ENCODE measurements at places on chromosomes 3 and 15.

DNA sequence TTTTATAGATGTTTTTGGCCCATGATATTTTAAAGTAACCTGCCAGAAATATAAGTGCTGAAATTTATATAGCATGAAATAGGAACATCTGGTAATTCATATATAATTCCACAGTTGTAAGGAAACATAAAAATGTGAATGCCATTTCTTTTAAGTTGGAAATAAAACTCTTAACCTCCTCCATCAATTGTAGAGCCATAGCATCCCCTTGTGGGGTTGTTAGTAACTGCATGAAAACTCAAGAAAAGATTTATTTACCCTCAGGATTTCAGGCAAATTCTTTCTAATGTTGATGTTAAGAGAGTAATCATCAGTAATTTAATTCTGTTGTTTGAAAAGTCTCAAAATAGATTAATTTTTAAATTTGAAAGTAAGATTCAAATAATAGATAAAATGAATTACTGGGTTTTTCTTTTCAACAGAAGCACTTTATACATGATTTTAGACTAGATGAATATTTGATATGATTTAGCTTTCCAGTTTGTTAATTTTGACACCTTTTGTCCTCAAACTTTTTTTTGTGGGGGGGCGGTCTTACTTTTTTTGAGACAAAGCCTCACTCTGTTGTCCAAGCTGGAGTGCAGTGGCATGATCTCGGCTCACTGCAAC is 74.7 kb downstream of the RASA2 start:
- peak; percentile 45 for DNase-seq

DNA sequence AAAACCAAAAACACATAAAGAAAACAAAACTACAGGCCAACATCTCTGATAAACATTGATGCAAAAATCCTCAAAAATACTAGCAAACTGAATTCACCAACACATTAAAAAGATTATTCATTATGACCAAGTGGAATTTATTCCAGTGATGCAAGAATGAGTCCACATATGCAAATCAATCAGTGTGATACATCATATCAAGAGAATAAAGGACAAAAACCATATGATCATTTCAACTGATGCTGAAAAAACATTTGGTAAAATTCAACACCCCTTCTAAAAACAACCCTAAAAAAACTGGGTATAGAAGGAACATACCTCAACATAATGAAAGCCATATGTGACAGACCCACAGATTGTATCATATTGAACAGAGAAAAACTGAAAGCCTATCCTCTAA is 265.6 kb upstream of the DCBLD2 start:
- DNase-seq: no peak

GRCh38 chr3:14490831-14491230 is 49.3 kb downstream of the GRIP2 start:
- no peak for DNase-seq

GRCh38 chr3:76615719-76616118 is 424.2 kb upstream of the ROBO2 start:
- DNase-seq: no peak

GRCh38 chr3:57116501-57116900 is 48.7 kb downstream of the IL17RD start:
- DNase-seq: no peak

GRCh38 chr3:180188512-180189309 is 152.0 kb upstream of the PEX5L start:
- DNase-seq: no peak

GRCh38 chr3:15513810-15514662 is 7.5 kb downstream of the COLQ start:
- no peak for DNase-seq

DNA sequence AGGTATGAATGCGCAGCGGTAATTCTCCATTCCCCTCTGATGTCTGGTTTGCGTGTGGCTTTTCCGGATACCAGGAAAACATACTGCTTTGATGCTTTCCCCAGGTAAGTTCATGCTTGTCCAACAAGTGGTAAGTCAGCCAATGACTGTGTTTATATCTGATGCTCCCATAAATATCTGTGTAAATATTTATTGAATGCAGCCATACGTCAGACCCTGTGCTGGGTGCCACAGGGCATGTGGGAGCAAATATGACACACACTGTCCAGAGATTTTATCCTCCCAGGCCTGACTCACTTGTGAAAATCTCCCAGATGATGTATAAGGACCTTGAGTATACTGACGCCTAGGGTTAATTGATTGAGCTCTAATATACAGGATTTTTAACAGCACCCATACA is 29.6 kb upstream of the CEMIP start:
- no peak for DNase-seq

- peak; percentile 98 for DNase-seq
Observed at GRCh38 chr3:185585859-185586685, at the start of gene SENP2. Gene SENP2 (plus strand): TSS chr3:185586295. CDS start chr3:185586414, 119 bp downstream.

GRCh38 chr3:40850861-40851260 is 326.1 kb downstream of the ZNF621 start:
- DNase-seq: no peak

GRCh38 chr3:73637042-73637441 is 12.3 kb upstream of the PDZRN3 start:
- no peak for DNase-seq

DNA sequence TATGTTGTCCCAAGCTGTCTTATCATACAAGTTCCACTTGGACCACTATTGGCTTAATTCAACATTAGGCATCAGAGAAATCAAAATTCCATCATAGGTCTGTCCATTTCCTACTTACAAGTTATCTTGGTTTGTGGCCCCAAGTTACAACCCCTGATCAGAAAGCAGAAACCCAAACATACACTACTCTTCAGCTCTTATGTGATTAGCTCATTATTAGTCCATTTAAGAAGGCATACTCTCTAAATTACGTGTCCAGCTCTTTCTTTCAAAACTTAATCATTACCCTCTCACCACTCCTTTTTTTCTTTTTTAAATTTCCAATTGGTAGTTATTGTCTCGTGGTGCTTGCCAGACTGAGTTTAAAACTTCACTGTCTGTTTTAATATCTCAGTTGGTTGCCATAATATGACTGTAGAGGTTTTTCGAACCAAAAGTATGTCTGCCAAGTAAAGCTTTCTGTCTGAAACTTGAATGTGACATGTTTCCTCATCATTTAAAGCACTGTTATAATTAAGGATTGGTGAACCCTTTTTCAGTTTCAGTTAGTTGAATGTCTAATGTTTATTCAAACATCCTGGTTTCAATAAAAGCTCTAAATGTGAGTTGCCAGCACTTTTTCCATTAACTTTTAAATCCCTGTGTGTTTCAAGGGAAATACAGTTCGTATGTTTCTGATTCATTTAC is 150.3 kb downstream of the SAMMSON start:
- DNase-seq: no peak

DNA sequence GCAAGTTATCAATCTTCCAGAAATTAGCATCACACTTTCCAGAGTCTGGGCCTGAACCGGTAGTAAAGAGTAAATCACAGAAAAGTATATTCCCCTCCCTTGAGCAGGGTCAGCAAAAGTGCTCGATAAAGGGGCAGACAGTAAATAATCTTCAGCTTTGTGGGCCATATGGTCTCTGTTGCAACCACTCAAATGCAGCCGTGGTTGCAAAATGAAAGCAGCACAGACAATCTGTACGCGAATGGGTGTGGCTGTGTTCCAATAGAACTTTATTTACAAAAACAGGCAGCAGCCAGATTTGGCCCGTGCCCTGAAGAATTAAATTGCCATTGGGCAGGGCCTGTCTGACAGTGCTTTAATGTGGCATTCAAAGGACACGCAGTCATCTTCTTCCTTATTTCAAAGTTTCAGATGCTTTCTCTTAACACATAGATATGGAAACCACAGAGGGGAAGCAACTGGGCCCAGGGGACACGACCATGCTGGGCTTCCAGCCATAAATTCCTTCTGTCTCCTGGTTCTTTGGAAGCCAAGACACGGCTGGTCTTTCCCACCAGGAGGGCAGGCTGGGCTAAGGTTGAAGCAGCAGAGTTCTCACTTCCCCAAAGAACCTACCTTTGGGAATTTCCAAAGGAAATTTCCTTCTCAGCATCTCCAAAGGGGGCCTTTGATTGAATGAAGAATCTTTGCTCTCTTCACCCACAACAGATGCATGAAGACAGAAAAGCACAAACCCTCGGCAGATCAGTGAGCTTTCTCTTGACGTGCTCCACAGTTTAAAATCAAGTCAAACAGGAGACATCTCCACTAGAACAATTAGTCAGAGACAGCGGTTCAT is 489.8 kb upstream of the PROK2 start:
- DNase-seq: no peak

DNA sequence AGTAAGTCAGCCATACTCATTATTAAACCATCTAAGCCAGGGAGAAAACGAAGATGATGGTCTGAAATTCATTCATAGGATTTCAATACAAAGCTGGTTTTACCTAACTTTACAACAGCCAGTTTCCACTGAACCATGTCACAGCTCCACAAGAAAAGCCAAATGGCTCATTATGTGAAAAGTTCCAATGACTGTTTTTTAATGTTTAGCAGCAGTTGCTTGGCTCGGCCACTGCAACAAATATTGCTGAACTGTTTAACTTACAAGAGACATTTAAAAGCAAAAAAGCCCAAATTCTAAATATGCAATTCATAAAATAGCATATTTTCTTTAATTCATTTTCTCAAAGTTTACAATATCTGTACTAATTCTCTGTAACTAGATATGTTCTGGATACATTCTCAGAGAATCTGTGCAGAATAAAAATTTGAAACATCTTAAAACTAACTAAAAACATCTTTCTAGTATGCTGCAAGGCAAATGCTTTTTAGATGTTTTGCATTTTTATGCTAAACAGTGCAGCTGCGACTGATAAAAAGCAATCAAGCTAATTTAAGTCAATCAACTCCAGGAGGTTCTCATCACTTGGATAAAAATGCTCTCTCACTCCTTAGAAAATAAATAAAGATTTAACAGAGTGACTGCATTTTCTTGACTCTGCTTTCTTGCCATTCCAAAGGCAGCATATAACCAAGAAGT is 356.5 kb downstream of the ERC2 start:
- no peak for DNase-seq

- no peak for DNase-seq
Observed at GRCh38 chr15:85759376-85759775, 35.3 kb downstream of the KLHL25 start.
